ENCODE measurements at places on chromosomes 7 and 10.

DNA sequence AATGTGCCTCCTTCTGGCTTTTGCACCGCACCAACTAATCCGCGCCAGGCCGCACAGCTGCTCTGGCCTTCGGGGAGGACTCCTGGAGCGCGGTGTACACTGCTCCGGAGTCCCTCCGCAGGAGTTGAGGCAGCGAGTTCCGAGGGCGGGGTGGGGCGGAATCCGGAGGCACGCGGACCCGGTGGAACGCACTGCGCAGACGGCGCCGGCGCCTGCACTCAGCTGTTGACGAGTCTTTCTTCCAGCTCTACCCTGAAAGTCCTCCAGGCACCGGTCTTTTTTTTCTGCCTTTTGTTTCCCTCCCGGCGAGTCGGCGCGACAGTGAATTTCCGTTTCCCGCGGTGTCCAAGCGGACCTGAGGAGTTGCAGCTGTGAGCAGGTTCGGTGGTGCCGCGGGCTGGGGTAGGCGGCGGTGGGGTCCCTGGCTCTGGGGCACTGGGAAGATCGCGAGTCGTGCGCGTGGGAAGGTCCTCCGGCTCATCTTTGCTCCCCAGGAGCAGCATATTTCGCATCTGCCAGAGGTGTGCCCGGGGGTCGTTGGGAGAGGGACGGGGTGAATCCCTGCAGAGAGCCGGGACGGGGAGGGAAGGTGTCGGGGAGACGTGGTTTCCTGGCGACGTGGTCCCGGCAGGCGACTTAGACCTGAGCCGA is 44.1 kb downstream of the SFTPD start:
- peak; percentile 41 for DNase-seq

DNA sequence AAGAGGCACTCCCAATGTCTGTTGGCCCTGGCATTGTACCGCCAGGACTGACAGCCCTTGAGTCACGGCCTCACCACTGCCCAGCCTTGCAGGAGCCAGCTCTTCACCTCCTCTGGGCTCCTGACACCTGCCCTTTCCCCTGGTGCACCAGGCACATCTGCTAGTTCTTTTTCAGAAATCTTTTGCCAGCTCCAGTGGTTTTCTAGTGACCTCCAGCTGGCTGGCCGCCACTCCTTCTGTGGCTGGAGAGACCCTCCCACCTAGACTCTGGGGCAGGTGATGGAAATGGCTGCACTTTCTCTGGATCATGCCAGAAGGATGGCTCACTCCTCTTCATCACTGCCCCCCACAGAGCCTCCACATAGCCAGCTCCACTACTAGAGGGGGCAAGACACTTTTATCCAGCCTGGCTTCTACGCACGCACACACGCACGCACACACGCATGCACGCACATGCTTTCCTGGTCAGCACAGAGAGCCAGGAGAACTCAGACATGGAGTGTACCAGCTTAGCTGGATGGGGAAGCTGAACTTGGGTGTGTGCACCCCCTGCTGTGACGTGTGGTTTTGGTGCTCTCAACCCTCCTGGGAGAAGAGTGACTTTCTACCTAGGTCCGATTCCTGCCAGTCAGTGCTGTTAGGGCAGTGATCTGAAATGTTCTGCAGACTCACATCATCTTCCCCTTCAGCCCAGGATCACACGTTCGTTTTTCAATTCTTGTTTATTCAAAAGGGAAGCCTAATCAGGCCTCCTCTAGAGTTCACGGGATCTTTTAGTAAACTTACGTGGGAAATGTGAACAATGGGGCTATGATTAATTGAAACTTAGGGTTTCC is 222.0 kb downstream of the PRPF18 start:
- DNase-seq, result no peak

- DNase-seq, result no peak
Measured at GRCh38 chr7:21099432-21099831, 312.7 kb upstream of the SP8 start.

GRCh38 chr7:7699380-7699779 is 19.0 kb downstream of the RPA3 start:
- no peak for DNase-seq

GRCh38 chr7:18086165-18087025 is 58.7 kb upstream of the PRPS1L1 start:
- DNase-seq, result no peak

- DNase-seq, result no peak
Measured at GRCh38 chr10:132064771-132065437, 842 bp upstream of the JAKMIP3 start.

- no peak for DNase-seq
Measured at GRCh38 chr10:8116474-8116873, 62.0 kb downstream of the GATA3 start.

DNA sequence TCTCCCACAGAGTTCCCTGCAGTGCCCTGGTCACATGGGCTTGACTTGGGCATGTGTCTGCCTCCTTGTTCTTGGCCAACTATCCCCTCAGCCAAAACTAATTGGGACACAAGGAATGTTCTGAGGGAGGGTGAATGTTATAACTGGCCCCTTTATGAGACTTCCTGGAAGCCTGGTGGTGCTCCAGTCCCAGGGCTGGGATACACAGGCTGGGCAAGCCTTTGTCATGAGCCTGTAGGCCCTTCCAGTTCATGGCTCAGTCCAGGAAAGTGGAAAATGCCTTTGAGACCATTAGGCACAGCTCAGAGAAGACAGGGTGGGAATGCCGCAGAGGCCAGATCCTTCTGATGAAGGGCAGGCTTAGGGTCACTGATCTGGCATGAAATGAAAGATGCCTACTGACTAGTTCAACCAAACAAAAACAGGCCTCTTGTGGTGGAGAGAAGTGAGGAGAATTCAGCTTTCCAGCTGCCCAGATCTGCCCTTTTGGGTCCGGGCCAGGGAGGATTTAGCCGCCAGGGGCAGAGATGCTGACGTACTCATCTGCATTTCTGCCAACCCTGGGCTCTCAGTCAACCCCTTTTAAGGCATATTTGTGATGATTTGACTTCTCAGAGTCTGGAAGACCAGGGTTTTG is 961.5 kb downstream of the KCNMA1 start:
- DNase-seq, result no peak

DNA sequence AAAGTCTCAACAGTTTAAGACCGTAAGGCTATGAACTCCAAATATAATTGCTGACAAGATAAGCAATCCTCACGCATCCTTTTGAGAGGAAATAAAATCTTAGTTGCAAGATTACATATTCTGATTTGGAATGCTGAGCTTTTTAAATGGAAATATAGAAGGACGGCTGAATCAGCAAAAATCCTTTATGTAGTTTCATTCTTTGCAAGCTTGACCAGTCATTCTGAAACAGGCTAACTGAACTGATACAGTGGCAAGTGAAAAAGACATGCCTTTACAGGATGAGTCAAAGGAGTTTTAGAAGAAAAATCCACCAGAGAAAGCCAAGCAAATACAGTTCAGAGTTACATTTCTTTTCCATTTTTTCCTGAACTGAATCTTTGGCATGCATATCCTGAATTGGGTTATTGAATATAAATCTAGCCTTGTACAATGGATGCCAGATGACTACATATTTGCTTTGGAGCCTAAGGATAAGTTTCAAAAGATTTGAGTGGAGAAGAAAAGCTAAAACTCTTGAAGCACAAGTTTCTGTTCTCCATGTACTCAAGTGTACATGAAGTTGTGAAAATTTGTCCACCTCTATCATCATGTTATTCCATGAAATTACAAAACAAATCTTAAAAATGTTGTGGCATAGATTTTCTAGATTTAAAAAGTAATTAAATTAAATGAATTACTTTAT is 4.4 kb downstream of the VIM start:
- no peak for DNase-seq

Measured in activated T-cell treated with anti-CD3 and anti-CD28 coated beads, Interleukin-2, amount 50 U/mL, for 4 hours (primary cell).